ENCODE measurements at places on chromosomes 4 and X.

DNA sequence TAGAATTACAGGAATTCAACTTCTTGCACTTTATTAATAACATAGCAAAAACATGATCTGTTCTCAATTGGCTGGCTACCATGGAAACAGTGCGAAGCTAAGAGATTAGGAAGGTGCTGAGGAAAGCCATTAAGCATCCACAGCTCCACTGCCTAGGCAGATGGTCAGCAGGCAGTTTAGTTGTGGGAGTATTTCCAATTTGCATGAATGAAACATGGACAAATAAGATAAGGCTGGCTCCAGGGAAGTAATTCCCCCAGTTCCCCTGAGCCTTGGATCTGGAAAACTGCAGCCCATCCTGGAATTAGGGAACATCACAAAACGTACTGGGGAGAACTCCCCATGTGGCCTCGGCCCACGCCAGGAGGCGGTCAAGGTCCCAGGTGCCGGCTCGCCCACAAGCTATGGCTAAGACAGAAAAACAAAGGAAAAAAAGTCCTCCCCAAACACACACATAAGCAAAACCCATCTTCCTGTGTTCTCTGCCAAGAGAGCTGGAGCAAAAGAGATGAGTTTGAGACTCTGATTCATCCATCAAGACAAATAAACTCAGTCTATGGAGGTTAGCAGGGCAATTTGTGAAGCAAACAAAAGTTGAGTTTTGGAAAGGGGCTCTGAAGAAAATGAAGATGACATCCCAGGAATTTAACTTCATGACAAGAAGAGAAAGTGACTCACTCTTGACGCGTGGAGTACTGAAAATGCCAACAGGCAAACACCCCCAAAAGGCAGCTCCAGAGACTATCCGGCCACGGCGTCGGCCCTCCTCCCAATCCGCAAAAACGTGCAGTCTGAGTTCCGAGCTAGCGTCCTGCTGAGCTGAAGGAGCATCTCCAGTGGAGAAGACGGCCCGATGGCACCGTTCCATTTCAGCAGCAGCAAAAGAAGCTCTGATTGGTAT lies 45.1 kb downstream of the IGFBP7 start:
- DNase-seq: no peak

DNA sequence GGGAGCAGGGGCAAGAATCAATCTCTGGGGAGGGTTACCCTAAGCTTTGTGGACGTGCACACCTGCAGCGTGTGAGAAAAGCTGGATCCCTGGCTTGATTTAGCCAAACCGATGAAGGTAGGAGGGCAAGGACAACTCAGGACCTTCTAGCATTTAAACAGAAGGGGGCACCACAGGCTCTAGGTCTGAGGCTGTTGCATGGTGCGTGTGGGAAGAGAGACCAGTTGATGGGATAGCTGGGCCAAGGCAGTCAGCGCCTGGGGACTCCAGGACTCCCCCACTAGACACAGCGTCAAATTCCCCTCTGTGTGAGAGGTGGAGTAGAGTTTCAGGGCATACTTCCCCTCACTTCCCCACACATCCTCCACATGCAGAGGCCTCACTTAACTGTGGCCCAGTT lies 4.3 kb downstream of the GABRQ start:
- no peak for DNase-seq

- DNase-seq: no peak
These were observed 12.9 kb downstream of the PALLD start for GRCh38 chr4:168509786-168510185.

DNA sequence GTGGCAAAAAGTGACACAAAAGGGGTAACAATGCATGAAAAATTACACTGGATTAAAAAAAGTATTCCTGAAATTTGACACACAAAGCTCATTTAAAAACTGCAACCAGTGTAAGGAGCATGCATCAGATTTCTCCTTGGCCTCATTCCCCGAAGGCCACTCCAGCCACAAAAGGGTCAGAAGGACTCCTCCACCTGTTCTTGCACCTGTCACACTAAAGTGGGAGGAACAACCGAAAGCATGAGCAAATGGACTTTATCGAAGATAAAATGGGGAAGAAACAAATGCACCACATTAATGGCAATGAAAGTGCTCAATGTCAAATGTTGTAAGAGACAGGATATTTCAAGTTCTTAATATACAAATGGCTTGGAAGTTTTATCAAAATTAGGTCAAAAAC lies 88.2 kb downstream of the ADGRA3 start:
- no peak for DNase-seq

DNA sequence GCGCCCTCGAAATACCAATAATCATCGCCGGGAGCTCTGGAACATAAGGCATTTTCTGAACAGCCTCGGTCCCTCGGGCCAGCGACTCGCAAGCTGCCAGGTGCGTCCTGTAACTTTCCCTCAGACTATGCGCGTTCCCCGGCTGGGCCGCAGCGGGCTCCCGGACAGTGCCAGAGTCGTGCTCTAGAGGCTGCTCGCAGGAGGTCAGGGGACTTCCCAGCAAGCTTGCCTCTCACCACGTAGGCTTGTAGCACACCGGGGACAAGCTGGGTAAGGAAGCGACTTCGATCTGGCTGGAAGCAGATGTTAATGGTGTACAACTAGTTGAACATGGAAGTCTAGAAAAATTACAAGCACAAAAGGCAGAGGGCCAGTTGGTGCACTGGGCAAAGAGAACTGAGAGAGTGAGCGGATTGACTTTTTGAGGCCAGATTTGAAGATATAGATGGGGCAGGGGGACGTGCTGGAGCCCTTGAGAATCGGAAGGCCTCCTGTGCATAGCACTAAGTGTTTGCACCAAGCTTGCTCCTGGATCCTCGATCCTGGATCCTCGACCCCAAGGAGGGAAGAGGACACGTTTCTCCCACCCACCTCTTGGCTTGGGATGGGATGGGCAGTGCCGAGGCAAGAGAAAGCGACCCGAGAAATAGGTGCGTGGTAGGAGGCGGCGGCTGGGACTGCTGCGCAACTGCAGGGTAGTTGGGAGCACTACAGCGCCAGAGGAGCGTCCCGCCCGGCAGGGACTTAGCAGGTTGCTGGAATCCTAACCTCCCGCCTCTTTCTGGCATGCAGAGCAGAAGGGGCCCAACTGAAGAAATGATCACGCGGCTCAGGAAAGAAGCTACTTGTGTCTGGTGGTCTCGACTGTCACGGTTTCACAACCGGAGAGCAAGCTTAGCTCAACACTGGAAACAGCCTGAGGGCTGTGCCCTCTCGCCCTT lies 19.9 kb upstream of the ZIC3 start:
- DNase-seq: no peak

GRCh38 chrX:118495958-118496762 lies 545 bp downstream of the DOCK11 start:
- peak; percentile 76 for DNase-seq

DNA sequence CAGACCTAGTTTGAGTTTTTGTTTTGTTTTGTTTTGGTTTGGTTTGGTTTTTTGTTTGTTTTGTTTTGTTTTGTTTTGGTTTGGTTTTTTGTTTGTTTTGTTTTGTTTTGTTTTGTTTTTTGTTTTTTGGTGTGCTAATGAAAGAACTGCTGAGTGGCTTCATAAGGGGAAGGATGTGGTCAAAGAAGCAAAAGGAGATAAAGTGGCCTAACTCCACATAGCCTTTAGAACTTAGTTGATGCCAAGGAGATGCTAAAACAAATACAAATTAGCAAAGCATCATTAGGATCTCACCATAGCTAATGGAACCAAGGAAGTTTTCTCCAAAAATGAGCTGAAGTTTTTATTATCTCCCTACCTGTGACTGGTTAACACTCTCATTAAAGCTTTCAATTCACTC lies 44.6 kb upstream of the TMEM164 start:
- DNase-seq: no peak

DNA sequence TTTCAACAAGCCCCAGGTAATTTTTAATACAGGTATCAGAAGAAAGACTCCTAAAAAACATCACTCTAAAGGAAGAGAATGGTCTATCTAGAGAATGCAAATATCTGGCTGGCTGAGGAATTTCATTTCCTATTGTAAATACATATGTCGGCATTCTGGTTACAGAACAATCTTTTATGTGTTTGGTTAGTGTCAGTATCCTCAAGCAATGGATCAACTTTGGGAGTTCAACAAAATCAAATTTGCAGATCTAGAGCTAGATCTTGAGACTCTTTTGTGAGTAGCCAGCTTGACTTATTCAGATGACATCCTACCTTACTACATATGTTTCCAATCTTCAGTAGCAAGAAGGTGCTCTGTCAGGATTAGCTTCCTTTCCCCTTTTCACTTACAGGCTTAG lies 145.1 kb downstream of the BTC start:
- no peak for DNase-seq

DNA sequence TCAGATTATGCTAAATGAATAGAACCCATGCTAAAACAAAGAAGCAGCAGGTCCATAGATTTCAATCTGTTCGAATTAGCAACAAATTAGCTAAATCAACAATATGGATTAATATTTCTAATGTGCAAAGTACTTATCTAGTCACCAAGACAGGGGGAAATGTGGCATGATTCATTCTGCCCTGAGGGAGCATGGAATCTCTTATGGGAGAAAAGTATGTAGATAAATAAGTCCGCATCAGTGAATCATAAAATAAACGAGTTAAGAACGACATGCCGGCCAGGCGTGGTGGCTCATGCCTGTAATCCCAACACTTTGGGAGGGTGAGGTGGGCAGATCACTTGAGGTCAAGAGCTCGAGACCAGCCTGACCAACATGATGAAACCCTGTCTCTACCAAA lies 102.1 kb downstream of the ANOS1 start:
- DNase-seq: no peak

DNA sequence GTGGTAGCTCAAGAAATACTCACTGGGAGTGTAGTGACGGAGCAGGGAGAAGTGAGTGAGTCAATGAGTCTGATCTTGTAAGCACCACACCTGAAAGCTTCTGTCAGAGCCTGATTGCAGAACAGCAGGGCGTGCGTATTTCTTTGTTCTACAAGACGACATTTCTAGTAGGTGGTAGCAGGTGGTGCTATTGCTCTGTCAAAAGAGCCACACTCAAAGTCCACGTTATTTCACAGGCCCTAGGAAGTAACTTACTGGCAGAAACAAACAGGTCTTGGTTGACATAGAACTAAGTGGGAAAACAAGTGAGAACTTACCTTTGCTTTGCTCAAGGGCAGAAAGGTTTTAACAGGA lies 46.4 kb upstream of the SPRY1 start:
- no peak for DNase-seq

GRCh38 chr4:38117591-38117990 lies 157.4 kb downstream of the PTTG2 start:
- no peak for DNase-seq

- no peak for DNase-seq
These were observed 51.8 kb downstream of the MAP7D3 start for GRCh38 chrX:136199365-136199764.

- DNase-seq: no peak
These were observed 119.4 kb downstream of the MFAP3L start for GRCh38 chr4:169906821-169907220.

- DNase-seq: no peak
These were observed 4.1 kb downstream of the DIAPH2 start for GRCh38 chrX:96688789-96689188.

DNA sequence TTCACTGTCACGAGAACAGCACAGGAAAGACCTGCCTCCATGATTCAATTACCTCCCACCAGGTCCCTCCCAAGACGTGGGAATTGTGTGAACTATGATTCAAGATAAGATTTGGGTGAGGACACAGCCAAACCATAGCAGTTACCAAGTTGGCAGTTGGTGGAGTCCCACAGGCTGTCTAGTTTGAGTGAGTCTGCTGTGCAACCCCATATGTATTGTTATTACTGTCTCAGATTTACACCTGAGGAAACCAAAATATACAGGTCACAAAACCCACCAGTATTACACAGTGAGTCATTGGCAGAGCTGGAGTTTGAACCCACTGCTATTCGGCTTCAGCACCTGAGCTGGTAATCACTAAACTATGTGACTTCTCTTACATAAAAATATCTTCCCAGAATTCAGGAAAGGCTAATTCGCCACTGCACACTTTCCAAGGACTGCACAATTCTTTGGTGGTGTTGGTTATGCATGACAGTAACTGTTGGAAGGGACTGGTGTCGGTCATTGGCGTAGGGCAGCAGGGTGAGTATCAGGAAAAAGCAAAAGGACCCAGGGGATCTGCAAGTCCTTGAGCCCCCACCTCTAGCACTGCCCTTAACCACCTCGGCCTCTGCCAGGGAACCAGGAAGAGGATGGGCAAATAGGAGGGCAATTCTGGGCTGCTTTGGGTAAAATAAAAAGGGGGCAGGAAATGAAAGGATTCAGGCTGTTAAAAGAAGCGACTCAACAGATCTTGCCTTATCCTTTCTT lies 110.1 kb downstream of the USP46 start:
- no peak for DNase-seq

DNA sequence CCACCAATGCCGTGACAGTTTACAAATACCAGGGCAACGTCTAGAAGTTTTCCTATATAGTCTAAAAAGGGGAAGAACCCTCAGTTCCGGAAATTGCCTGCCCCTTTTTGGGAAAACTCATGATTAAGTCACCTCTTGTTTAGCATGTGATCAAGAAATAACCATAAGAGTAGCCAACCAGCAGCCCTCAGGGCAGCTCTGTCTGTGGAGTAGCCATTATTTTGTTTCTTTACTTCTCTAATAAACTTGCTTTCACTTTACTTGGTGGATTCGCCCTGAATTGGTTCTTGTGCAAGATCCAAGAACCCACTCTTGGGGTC lies 20.0 kb upstream of the HOPX start:
- DNase-seq: no peak

DNA sequence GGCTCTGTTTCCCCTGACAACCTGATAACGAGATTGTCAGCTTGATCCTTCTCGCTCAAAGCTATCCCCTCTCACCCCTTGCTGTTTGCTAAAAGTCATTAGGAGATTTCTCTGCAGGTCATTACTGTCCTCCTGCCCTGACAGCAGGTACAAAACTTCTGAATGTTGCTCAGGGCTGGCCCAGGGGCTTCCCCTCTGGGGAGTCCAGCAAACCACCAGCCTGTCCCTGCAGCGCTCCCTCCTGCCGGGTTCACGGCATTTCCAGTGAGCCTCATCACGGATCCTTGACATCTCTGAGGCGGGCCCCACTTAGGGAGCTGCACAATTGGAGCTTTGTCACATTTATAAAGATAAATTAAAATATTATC lies 5.2 kb upstream of the SORCS2 start:
- no peak for DNase-seq

DNA sequence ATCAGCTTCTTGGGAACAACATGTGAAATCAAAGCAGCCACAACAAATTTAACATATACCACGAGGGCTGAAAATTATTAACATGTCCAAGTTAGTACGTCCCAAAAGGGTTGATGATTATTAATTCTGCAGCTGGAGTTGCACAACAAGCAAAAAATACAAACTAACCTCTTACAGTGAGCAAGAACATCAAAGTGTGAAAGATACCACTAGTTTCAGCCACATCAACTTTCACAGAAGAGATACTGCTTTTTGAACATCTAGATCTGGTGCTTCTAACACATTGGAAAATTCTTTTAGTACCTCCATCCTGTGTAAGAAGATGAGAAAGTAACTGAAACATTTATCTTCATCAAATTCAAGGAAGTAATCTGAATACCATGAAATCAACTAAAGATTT lies 334.1 kb downstream of the PCDH7 start:
- DNase-seq: no peak

- no peak for DNase-seq
These were observed 82.9 kb downstream of the OR13H1 start for GRCh38 chrX:131626681-131627296.
